ENCODE measurements at places on chromosomes 16 and 17.

DNA sequence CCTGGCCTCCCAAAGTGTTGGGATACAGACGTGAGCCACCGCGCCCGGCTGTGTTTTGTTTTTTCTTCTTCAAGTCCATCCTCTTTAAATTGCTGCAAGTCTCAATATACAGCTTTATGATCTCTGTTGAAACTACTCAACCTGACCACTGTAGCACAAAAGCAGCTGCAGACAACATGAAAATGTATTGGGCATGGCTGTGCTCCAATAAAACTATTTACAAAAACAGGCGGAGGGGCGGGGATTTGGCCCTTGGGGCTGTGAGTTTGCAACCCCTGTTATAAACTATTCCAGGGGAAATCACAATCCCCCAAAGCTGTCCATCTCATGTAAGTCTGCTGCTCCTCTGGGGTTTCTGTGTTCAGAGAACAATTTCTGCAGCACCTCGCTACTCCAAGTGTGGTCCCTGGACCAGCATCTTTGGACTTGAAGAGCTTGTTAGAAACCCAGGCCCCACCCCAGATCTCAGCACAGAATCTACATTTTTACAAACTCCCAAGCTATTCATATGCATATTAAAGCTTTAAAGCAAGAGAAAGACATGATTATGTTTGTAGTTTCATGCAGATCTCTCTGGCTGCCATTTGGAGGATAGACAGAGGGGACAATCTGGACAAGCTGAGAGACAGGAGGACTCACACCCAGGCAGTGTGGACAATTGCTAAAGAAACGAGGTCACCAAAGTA is 33.6 kb downstream of the TEKT5 start:
- no peak for DNase-seq

DNA sequence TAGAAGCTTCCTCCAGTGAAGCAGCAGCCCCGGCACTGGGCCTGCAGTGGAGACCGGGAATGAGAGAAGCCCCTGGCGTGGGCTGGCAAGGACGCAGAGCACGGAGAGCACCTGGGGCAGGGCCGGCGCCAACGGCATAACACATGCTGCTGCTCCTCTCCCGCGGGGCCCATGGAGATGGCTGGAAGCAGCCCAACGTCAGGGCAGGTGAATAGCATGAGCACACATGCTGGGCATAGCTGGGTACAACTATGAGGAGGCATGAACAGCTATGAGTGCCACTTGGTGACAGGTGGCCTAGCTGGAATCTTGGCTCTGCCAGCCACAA is 46.4 kb downstream of the IRF8 start:
- DNase-seq = no peak

- no peak for DNase-seq
These were observed 2.3 kb downstream of the KRTAP3-2 start for GRCh38 chr17:40997361-40997760.

DNA sequence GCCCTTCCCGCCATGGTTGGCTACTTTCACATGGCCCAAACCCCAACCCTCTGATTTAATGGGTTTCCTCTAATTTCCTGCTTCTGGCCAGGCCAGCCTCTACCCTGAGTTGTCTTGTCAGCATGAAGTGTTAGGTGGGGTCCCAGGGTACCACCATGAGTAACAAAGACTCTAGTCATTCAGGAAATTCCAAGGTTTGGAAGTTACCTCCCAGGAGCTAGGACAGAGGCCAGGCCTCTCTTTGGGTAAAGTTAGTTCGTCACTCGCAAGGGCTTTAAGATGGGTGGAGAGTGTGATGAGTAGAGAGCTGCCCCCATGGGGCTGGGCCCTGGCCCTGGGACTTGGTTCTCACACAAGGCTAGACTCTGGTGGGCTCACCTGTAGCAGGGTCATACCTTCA is 54.6 kb downstream of the PLD6 start:
- DNase-seq = no peak

DNA sequence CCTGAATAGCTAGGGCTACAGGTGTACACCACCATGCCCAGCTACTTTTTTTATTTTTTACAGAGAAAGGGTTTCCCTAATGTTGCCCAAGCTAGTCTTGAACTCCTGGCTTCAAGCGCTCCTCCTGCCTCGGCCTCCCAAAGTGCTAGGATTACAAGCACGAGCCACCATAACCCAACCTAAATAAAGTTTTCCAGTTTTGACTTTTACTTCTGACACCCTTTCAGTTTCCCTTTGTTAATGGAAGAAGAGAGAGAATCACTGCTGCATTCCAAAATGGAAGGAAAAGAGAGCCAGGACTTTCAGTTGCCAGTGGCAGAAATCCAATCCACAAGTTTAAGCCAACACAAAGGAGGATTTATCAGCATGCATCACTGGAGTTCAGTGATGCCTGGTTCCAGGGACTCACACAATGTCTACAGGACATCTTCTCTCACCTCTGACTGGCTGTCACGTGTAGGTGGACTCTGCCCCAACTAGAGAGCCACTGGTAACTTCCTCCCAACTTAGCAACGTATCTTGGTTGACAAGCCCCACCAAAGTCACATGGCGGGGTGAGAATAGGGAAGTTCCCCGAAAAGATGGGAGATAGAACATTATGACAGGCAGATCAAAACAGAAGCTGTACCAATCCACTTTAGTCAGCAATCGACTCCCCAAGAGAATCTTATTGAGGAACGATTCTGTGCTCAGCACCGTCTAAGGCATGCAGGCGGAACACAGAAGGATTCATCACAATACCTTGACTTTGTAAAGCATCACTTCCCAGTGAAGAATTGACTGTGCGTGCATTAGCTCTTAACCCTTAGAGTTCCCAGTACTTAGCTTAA is 46.5 kb downstream of the GAS7 start:
- DNase-seq = no peak

DNA sequence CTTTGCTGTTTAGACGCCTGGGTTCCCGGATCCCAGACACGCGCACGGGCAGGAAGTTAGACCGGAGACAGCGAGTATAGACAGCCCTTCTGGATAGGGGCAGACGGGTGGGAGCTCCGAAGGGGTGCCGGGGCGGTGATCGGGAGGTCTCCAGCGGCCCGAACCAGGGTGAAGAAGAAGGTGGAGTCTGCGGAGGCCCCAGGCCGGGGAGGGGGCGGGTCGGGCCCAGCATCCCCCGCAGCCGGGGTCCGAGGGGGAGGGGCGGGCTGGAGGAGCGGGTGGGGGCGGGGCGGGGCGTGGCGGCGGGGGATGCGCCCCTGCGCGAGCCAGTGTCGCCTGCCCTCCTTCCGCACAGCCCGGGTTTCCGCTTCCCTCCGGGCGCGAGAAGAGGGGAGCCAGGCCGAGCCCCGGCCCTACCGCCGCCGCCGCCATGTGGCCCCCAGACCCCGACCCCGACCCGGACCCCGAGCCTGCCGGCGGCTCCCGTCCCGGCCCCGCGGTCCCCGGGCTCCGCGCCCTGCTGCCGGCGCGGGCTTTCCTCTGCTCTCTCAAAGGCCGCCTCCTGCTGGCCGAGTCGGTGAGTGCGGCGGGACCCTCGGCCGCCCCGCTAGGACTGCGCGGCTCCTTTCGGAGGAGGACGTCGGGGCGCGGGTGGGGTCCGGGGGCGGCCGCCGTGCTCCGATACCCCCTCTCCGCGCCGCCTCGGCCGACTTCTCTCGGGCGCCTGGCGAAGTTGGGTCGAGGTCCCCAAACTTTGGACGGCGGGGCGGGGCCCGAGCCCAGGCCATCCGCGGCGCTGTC is at the start of gene CMTM3:
TSS of gene CMTM3 (plus strand) at position 329 of the 801 bp plus-strand sequence. CDS start at position 431, 102 bp downstream.
- no peak for DNase-seq

DNA sequence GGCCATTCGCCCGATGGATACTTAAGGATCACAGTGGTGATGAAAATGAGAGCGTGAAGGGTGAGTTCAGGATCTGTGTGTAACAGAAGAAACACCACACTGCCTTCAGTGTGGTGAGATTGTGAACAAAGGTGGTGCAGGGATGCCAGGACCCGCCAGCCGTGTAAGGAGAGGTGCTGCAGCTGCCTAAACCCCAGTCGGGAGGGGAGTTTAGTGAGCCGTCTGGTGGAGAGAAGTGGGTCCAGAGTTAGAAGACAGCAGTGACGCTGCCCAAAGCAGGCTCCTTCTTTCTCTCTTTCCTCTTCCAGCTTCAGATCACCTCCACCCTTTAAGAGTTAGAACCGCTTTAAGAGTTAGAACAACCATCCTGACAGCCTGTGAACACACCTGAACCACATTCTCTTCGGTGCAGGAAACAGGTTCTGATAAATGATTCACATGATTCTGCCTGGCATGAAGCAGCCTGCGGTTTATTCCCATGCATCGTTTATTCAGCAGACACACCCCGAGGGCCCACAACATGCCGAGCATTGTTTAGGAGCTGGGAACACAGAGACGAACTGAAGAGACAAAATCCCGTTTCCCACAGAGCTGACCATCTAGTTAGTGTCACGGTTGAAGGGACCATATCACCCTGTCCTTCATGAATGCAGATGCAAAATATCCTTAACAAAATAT is 84.0 kb upstream of the DNAH17 start:
- DNase-seq = no peak

DNA sequence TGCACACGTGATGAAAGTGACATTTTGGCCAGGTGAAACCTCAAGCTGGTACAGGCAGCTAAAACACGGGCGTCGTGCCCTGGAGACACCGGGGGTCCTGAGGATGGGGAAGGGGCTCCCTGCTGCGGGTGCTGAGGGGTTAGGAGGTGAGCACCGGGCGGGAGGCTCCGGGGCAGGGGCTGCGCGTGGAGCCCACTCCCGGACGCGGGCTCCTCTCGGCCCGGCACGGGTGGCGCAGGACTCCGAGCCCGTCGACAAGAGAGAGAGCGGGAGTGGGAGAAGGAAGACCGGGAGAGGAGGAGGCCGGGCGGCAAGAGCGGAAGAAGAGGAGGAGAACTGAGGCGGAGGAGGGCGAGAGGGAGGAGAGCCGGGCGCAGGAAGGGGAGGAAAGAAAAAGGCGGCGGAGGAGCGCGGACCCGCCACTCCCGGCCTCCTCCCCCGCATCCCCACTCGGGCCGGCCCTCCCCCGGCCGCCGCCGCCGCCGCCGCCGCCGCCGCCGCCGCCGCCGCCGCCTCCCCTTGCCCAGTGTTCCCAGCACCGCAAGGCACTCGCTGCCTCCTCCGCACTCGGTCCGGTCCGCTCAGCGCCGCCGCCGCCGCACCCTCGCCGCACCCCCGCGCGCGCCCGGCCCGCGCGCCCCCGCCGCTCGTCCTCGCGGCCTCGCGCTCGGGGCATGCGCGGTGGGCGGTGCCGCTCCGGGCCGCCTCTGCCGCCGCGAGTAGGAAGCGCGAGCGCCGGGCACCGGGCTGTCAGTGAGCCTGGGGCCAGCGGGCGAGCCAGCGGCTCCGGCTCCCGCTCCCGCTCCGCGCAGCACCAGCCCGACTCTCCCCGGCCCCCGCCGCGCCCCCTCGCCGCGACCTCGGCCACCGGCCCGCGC is at the start of gene PRKCA:
TSS of gene PRKCA (plus strand) at position 750 of the 878 bp plus-strand sequence.
- peak; percentile 4 for DNase-seq

DNA sequence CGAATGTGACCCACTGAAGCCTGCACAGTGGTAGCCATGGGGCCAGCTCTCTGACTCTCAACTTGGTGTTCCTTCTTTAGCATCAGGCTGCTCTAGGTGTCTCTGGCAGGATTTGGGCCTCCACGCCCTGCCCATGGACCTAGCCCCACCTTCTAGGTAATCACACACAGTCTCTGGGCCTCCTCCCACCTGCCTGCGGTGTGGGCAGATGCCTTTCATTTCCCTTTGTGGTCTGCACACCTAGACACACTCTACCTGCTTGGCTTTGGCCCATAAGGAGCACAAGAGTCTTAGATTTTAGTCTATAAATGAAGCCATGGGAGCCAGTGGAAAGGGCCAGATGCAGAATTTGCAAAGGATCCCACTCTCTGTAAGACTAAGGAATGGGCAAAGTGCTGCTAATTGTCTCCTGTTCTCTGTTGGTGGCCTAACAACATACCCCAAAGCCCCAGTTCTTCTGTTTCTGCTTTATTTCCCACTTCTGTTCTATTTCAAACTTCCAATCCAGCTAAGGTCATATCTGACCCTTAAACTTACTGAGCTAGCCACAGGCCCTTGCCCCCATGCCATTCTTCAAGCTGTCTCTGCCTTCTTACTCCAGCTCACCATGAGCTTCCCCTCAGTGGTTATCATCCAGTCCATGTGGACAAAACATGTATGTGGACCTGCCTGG is 7.2 kb upstream of the MFSD6L start:
- no peak for DNase-seq

- no peak for DNase-seq
These were observed 460.6 kb downstream of the KCNJ2 start for GRCh38 chr17:70629902-70630301.

- no peak for DNase-seq
These were observed 936.9 kb upstream of the EEF2KMT start for GRCh38 chr16:6034511-6034910.

DNA sequence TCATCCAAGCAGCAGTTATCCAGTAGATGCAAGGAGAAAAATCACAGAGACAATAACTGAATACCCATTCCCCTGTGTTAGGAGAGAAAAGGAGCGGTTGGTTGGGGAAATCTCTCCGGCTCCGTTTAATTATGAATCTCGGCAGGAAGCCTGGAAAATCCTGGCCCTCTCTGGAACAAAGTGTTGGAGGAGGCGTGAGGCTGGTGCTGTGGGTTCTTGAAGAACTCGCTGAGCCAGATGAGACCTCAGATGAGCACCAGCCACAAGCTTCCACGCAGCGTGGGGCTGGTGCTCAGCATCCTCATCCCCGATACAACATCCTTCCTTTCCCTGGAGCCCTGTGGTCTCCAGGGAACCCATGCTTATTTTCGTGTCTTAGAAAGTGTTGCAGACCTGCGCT is 39.7 kb downstream of the CACNG4 start:
- DNase-seq = no peak

GRCh38 chr17:59346876-59347407 is 15.5 kb downstream of the YPEL2 start:
- DNase-seq = no peak

GRCh38 chr17:4772235-4772613 is 538 bp downstream of the TM4SF5 start:
- no peak for DNase-seq

DNA sequence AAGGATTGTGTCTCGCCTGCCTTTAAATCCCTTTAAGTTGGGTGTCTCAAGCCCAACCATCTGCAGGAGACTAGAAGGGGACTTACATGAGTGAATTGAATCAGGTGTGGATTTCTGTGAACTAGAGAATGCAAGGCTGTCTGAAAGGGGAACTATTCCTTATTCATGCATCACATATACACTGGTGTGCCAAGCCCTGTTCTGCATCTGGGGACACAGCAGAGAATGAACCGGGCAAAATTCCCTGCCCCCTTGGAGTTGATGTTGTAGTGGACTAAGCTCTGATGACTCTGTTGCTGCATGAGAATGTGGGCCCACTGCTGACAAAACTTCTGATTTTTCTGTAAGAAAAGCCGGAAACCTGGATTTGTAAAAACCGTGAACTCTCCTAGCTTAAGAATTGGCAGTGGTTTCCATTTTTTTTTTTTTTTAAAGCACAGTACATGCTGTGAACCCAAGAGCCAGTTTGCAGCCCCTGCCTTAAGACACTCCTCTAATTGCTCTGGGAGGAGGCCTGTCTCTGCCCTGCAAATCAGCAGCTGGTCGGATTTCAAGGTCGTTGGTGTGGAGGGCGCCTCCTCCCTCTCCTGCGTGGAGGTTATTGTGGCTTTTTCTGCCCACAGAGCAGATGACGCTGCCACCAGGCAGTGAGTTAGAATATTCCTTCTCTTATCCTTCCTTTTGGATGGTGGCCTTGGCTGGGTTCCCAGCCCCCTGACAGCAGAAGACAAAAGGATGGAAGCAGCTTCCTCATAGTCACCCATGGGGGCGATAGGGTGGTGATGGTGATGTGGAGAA is 131.0 kb downstream of the PRKCB start:
- no peak for DNase-seq

- no peak for DNase-seq
These were observed 11.0 kb upstream of the WFIKKN2 start for GRCh38 chr17:50824429-50824828.

GRCh38 chr16:30874244-30874820 is 19.5 kb downstream of the BCL7C start:
- no peak for DNase-seq

Data from NCI-H1417 treated with DMSO at 0.1 percent for 48 hours (cell line).